ENCODE measurements at places on chromosomes 4 and X.

GRCh38 chrX:131828482-131828881, 194.6 kb upstream of the STK26 start:
- no peak for DNase-seq

DNA sequence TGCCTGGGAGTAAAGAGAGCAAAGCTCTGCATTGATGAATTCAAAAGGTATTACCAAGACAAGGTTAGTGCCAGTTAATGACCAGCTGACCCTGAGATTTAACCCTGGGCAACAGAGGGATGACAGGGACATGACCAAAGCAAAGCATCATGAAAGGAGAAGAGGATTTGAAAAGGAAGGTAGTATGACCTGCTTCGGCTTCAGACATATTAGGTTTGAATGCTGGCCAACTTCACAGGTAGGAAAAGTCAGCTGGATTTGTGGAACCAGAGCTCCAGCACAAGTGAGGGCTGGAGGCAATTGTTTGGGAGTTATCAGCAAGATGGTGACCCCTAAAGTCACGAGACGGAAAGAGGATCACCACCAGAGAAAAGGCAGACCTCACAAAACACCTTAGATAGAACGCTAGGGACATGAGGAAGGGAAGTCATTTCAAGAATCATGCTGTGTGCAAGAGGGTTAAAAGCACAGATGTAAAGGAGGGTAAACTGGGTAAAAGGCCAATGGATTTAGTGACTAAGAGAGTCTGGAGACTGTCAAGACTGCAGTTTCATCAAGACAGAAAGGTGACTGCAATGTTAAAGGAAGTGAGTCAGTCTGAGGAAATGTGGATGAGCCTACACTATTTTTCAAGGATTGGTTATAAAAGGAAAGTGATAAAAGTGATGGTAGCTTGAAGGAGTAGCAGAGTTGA, 45.6 kb downstream of the SH3RF1 start:
- no peak for DNase-seq

- DNase-seq, result no peak
Observed at GRCh38 chr4:94446386-94446785, 5.4 kb upstream of the PDLIM5 start.

DNA sequence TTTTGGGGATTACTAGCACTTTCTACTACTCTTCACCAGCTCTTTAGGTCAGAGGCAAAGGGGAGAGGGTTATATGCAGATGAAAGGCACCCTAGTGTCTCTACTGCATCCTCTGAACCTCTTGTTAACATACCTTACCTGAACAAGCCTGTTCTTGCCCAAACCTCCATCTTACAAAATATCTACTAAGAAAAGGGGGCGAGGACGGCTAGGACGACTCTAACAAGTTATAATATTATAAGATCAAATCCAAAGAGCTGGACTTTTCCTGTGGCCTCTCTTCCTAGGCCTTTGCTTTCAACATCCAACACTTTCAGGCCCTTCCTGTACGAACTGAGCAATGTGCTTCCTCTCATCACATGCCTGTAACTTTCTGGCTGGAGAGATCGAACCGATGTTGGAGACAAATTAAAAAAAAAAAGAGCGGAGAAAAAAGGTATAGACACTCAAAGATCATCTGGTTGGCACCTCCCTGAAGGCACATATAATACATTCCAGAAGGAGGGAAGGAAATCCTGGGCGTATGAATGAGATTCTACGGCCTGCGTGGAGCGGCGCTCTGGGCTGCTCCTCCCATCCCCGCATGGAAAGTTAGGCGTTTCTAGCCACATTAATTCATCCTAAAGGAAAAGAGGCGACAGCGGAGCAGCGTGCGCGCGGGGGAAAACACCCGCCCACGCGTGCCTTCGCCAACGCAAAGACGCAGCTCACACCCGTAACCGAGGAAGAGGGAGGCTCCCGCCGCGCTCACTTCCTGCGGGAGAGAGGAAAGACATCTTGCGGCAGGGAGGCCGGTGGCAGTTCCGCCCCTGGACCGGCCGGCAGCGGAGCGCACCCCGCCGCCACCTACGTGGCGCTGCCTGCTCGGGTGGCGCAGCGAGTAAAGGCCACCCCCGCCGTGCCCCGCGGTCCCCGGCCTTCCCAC, 808 bp downstream of the PRDM5 start:
- peak; percentile 58 for DNase-seq

DNA sequence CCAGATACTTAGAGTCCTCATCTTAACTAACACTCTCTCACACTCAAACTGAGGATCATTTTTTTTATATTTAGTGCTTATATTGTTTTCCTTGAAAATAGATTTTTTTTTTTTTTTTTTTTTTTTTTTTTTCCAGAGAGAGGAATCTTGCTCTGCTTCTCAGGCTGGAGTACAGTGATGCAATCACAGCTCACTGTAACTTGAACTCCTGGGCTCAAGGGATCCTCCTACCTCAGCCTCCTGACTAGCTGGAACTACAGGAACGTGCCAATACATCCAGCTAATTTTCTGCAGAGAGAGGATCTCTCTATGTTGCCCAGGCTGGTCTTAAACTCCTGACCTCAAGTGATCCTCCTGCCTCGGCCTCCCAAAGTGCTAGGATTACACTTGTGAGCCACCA, 650.3 kb upstream of the ATOH1 start:
- no peak for DNase-seq

GRCh38 chrX:130834149-130834548, 68.9 kb downstream of the ENOX2 start:
- no peak for DNase-seq

- DNase-seq, result no peak
Observed at GRCh38 chr4:188005561-188005960, 10.0 kb downstream of the ZFP42 start.

- DNase-seq, result peak; percentile 64
Observed at GRCh38 chr4:41887821-41888686, 47.2 kb upstream of the TMEM33 start.

GRCh38 chr4:16125571-16126445, 42.0 kb upstream of the PROM1 start:
- DNase-seq, result peak; percentile 28

DNA sequence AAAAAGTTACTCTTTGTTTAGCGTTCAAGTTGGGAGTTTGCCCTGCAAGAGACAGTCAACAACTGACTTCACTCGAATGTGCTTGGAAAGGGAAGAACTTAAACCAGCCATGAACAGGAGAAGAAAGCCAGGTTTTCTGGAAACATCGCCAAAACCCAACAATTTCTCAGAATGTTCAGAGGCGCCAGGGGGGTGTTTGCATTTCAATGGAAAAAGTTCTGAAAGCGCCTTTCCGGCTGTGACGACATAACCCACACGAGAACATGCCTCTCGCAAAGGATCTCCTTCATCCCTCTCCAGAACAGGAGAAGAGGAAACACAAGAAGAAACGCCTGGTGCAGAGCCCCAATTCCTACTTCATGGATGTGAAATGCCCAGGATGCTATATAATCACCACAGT, 78.1 kb upstream of the ADGRA3 start:
- DNase-seq, result no peak

- no peak for DNase-seq
Observed at GRCh38 chr4:59729321-59729720, 1470.8 kb upstream of the ADGRL3 start.

DNA sequence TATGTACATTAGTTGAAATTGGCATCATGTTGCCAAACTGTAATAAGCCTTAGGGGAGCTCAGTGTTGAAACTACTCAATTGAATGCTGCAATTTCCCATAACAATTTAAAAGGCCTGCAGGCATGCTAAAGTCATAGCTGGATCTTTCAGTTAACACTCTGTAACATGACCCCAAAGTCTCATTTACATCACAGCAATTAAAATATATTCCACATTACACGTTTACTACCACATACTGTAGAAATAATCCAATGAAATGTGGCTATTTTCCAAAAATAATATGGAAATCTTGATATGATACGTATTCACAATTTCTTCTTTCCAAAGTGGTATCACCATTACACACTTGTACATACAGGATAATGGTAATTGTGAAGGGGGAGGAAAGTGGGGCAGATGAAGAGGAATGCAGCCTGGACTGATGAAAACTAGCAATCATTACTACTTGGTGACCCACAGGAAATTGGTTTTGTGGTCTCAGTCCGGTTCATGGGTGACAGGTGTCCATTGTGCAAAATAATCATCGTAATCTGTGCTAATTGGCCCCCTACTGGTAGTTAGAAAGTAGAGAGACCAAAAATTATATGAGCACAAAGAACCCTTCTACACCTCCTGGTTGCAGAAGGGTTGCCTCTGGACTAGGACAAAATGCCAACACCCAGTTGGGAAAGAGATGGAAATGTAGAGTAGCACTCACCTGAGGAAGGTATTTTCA, 63.7 kb downstream of the TENM3 start:
- no peak for DNase-seq

- DNase-seq, result no peak
Observed at GRCh38 chr4:8874003-8874895, 2.6 kb upstream of the HMX1 start.

Data from stimulated activated CD8-positive, alpha-beta memory T cell treated with anti-CD3 and anti-CD28 coated beads, Interleukin-4, amount 100 ng/mL, for 48 hours (primary cell).